Activated T-cell treated with anti-CD3 and anti-CD28 coated beads for 4 hours (primary cell): ENCODE measurements at places on chromosomes 12 and 14.

DNA sequence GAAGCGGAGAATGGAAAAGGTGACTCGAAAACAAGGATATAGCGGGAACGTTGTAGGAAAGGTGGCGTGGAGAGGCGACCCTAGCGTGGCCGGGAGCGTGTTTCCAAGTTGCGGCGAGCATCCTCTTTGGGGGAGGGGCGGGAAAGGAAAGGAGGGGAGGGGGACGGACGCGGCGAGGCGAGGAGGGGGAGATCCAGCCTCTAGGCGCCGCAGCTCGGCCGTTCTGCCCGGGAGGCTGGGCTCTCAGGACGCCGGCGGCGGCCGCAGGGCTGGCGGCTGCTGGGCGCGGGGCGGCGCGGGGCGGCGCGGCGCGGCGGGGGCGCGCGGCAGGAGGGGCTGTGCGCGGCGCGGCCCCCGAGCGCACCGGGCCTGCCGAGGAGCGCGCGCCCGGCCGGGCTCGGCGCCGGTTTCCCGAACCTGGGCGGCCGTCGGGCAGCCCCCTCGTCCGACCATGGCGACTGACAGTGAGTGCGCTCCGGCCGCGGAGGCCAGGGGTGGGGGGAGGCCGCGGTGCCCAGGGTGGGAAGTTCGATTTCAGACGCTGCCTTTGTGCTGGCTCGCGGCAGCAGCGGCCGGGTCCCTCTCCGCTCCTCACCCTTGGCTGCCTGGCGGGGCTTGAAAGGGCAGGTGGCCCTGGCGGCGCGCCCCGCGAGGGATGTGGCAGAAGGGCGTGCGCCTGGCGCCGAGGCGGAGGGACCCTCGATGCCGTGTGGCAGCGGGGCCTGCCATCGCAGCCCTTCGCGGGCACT is 50.3 kb downstream of the SNAPC1 start:
- DNase-seq, result no peak

DNA sequence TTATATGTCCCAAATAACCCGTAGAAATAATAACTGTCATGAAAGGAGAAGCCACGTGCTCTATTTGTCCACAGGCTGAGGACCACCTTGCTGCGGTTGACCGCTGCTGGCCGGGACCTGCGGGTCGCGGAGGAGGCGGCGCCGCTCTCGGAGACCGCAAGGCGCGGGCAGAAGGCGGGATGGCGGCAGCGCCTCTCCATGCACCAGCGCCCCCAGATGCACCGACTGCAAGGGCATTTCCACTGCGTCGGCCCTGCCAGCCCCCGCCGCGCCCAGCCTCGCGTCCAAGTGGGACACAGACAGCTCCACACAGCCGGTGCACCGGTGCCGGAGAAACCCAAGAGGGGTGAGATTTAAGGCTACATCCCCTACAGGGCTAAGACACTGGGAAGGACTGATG is 21.0 kb downstream of the RPGRIP1 start:
- no peak for DNase-seq

GRCh38 chr12:52670961-52671360 is 9.2 kb downstream of the KRT1 start:
- DNase-seq, result no peak

DNA sequence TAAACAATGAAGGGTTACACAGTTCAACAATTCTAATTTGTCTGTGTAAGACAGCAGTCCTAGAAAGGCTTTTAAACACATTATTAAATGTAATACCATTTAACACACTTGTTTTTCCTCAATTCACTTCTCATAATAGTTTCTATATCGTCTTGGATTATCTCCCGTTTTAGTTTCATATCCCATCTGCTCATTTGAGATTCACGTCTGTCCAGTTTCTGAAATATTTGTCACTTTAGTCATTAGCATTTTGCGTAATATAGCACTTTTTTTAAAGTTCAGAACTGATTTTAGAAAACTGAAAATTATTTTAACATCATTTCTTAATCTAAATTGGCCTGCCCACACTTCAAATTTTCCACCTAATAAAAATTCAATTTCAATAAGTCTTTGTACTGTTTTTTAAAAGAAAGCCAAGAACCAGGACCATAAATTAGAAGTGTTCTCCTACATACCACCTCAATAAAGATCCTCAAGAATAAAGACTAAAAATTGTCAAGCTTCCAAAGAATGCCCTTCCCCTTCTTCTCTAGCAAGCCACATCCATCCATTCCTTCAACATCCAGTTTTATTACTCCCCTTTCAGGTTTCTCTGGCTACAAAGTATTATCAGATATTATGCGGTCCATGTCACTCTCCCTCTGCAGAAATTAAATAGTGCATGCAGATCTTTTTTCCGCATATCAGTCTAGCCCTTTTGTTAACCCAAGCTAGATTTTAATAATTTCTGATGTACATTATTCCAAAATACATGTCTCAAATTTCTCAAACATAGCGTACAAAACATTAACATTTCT is 11.9 kb downstream of the MED13L start:
- DNase-seq, result no peak

DNA sequence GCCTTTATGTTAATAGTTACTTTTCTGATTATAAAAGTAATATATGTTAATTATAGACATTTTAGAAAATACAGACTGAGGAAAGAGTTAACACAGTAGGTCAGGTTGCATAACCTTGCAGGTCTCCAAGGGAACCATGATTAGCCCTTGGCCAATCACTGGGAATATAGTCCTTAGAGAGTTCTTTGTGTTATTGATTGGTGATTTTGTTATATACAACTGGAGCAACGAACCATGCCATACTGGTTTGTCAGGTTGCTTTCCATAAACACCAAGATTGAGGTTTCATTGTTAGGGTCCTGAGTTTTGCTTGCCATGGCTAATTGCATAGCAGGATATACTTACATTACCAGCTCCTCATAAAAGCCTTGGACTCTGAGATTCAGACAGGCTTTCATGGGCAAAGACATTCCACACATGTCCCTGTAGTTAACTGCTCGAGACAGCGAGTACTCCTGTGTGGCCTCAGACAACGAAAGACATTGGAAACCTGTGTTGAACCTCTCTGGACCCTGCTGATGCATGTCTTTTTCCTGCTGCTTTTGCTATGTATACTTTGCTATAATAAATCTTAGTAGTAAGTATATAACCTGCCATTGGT is 33.7 kb downstream of the MAPK1IP1L start:
- no peak for DNase-seq

- no peak for DNase-seq
Observed at GRCh38 chr14:28772613-28773012, 6.0 kb downstream of the FOXG1 start.

DNA sequence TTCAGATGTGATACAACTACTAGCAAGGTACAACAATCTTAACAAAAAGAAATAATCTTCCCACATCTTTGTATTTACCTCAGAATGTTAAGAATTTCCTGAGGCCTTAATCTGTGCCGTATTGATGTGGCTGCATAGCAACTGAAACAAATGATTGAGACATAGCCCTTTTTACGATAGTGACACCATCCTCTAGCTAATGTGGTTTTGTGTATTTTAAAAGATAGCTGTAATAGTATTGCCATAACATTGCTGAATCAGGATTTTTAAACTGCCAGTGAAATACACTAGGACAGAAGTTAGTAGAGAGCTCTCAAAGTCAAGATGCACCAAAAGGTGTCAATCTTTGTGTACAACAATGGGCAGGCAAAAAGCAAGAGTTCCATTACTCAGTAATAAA is 11.9 kb downstream of the NPAS3 start:
- DNase-seq, result no peak

DNA sequence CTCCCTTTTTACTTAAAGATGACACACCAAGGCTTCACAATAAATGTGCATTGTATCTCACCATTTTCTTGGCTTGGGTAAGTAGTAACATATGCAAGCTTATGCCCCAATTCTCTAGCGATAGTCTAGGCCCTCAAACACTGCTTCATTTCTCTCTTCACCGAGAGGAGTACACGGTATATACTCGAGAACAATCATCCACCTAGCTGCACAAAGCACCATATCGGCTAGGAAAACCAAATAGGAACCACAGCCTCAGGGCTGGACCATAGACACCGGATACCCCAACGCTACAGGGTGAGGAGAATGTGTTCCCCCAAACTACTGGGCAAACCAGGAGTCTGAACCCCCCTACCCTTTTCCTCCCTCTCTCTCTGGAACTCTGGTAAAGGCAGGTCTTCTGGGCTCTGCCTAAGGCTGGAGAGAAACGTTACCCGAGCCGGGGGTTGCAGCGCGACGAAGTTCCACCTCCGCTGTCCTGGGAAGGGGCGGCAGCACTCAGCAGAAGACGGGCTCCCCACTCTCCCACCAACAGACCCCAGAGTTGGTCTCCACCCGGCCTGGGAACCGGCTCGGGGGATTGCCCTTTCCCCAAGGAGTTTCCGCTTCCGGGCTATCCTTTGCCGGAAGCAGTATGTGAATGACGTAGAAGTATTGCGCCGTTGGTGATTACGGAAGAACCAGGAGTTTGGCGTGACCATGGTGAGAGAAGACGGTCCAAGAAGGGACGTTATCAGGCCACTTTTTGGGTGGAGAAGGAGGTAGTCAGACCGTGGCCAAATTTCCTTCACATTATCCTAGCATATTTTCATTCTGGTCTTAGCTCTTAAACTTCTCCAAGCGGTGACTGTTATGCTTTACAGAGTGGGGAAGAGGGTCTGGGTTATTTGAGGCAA is at the start of the genes AREL1 and FCF1:
AREL1 (minus strand) TSS at position 582 of the 896 bp plus-strand sequence. CDS start 27,465 bp downstream, outside the sequence.
FCF1 (plus strand) TSS at position 646 of the 896 bp plus-strand sequence; CDS start at position 700, 54 bp downstream.
- peak; percentile 71 for DNase-seq

- no peak for DNase-seq
Observed at GRCh38 chr14:104020471-104020870, 65.0 kb upstream of the ASPG start.

DNA sequence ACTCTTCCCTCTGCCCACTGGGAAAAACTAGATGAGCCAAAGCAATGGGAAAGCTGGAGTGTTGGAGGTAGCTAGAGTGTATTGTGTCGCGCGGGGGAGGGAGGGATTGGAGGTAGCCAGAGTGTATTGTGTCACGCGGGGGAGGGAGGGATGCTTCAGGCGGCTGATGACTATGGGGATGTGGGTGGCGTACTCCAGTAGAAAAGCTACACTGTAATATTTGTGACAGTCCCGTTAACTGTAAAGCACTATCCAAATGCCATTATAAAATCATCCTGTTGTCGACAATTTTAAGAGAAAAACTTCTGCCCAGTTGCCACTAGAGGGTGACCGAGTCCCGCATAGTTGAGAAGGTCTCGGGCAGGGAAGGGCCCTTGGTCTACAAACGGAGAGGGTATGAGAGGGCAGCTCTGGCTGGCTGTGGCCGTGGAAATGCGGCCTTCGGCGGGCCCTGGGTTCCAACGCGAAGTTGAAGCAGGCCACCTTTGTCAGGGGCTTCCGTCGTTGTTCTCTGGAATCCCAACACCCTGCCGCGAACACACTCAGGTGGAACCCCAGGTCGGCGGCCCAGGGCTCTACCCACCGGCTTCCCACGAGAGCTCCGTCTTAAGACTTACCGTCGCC is 15.1 kb upstream of the PLEK2 start:
- peak; percentile 61 for DNase-seq

GRCh38 chr12:44972746-44973421 is 78.0 kb downstream of the DBX2 start:
- no peak for DNase-seq

DNA sequence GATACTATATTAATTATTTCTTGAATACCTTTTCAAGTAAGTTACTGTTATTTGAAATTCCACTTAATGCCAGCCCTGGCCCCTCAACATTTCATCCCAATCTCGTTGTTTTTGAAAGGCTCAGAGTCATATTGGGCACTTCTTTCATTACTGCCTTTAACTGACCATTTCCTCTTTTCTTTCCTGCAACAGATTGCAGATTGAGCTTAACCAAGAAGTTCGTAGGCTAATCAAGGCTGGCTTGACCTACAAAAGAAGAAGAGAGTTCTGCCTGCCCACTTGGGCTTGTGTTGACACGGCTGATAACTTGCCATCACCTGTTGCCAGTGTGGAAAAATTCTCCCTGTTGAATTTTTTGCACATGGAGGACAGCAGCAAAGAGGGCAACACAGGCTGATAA is 91.0 kb downstream of the FLRT2 start:
- DNase-seq, result no peak

- DNase-seq, result no peak
Observed at GRCh38 chr14:62558451-62558850, 486.8 kb downstream of the KCNH5 start.
